Tongue (tissue), 3 donors: ENCODE measurements at places on chromosomes 3 and 15.

DNA sequence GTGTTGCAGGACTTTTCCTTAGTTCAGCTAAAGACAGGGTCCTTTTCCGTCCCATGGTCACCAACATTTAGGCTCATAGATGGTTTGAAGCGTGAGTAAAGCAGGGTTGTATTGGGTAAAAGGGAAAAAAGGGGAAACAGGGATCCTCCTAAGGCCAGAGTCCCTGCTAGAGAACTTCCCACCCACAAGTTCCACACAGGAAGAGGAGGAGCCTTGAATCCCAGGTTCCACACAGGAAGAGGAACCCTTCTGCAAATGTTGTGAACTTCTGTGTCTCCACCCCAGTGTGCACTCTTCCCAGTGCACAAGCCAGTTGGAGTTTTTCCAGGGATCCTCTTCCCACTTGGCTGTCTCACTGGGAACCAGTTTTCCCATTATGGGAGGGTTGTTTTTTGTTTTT lies 27.6 kb upstream of the ATP8B4 start:
- DNase-seq, result no peak

GRCh38 chr3:29635888-29636287 lies 355.0 kb downstream of the RBMS3 start:
- DNase-seq, result no peak

- peak; percentile 11 for DNase-seq
These were observed 49.9 kb upstream of the FGD5 start for GRCh38 chr3:14768881-14769280.

GRCh38 chr3:38084334-38085310 lies 45.6 kb downstream of the DLEC1 start:
- DNase-seq, result peak; percentile 19

DNA sequence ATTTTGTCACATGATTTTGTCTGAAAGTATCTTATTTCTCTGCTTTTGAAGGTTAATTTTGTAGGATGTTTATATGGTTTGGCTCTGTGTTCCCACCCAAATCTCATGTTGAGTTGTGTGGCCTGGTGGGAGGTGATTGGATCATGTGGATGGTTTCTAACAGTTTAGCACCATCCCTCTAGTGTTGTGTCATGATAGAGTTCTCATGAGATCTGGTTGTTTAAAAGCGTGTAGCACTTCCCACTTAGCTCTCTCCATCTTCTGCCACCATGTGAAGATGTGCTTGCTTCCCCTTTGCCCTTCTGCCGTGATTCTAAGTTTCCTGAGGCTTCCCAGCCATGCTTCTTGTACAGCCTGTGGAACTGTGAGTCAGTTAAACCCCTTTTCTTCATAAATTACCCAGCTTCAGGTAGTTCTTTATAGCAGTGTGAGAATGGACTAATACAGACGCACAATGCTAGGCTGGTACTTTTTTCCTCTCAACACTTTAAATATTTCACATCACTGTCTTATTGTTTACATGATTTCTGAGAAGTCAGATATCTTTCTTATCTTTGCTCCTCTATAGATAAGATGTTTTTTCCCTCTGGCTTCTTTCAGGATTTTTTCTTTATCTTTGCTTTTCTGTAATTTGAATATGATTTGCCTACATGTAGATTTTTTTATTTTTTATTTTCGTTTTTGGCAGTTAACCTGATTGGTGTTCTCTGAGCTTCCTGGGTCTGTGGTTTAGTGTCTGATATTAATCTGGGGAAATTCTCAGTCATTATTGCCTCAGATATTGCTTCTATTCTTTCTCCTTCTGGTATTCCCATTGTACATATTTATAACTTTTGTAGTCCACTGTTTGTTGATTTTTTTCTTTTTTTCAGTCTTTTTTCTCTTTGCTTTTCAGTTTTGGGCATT lies 22.2 kb downstream of the BTD start:
- DNase-seq, result no peak

DNA sequence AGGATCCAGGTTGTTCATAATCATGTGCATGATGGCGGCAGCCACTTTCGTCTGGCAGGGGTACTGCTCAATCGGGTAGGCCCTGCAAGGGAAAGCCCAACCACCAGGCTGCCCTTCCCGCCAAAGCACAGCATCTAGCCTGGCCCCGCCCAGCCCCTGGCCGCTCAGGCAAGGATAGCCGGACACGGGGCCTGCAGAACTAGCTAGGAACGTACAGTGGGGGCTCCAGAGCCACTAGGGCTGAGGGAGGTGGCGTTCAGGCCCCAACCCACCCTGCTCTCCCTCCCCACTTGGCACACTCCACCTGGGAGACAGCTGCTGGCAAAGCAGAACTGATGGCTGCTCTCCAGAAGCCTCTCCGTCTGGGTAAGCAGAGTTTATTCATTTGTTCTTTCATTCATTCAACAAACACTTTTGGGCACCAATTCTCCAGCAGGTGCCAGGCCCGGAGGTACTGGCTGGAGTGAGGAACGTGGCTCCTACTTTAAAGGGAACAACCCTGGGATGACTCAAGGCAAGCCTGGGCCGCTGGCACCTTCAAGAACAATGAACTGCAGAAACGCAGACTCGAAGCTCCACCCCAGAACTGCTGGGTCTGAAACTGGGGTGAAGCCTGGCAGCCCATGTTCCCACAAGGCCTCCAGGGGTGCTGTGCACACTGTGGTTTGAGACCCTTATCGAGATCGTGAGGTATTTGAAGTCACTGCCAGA lies 7.8 kb downstream of the UROC1 start:
- DNase-seq, result peak; percentile 73
